ENCODE measurements at places on chromosomes 4 and X. TPM values are rescaled to one million over a fixed set of nuclear protein-coding genes. Genes with fewer than 3 reads are reported as not detected.

The PPARGC1A gene
- total RNA-seq: 2.8 TPM

DNA sequence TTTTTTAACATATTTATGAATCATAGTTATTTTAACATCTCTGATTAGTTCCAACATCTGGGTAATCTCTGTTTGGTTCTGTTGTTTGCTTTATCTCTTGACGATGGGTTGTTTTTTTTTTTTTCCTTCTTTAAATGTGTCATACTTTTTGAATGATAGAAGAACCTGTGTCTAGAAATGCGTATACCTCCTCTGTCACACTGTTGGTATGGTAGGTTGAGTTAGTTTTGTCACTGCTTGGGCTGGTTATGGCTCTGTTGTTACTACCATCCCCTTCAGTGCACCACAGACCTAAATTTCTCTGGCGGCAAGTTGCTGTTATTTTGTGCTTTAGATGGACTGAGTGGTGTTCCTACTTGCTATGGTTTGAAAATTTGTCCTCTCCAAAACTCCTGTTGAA, 16.8 kb downstream of the STIM2 start:
- H3K27ac ChIP-seq: no peak overlapping the region
- no peak overlapping the region for H3K4me3 ChIP-seq
- no peak for DNase-seq
- H3K36me3 ChIP-seq: peaks cover 12% of the 10 kb centered on the region
- peaks cover 4% of the 10 kb centered on the region for H3K4me1 ChIP-seq

- no peaks in the 10 kb centered on the region for H3K36me3 ChIP-seq
- no peak overlapping the region for H3K27ac ChIP-seq
- no peak for DNase-seq
- no peaks in the 10 kb centered on the region for H3K27me3 ChIP-seq
Measured at GRCh38 chr4:147461161-147461560, 19.7 kb upstream of the EDNRA start.

The PROM1 gene
- total RNA-seq: 60.8 TPM

DNA sequence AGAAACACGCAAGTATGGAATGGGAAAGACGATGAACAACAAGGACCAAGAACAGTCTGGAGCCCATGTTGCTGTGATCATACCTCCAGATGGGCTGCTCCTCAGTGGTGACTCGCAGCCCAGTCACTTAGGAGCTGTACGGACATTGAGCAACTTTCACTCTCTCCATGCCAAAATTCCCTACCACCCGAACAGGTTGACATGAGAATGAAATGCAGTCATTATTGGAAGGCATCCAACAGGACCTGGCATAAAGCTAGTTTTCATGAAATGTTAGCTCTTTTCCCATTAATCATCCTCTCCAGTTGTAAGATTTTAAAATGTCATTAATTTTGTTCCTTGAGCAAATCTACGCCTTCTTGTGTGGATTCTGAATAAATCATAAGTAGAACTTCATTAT, 82.7 kb upstream of the GPM6B start:
- no peak overlapping the region for H3K4me3 ChIP-seq
- H3K36me3 ChIP-seq: peaks cover 17% of the 10 kb centered on the region
- H3K27me3 ChIP-seq: no peaks in the 10 kb centered on the region

GRCh38 chr4:87579478-87579877, 28.9 kb upstream of the DSPP start:
- H3K27me3 ChIP-seq: no peaks in the 10 kb centered on the region
- no peak overlapping the region for H3K27ac ChIP-seq

The C4orf50 gene
- total RNA-seq: 0.02 TPM

Data from neural crest cell (in vitro differentiated cells).